ENCODE measurements at places on chromosomes 6 and 20. TPM values are rescaled to one million over a fixed set of nuclear protein-coding genes. Genes with fewer than 3 reads are reported as not detected.

DNA sequence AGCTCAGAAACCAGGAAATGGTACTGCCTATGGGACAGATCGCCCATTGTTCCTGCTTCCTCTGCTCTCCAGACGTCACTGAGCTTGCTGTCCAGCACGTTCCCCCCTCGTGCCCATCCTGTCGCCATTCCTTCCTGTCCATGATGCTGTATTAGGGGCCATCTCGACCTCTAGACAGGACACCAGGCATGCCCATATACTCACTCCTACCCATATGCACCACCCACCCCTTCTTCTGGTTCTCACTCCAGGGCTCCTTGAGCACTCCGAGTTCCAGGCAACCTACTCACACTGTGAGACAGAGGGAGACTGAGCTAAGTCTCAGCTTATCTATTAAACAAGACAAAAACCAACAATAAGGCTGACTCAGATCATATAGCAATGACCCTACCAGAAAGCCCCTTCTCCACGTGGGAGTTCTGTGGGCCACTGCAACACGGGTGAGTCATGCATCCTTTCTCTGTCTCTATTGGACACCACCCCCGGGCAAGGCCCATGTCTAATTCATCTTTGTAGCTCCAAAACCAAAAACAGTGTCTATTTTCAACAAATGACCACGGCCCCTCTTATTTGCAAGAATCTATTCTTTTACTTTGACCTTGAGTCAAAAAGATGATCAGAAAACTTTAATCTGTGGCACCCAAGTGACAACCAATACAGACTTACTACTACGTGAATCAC lies 65.7 kb downstream of the PSMG4 start:
- H3K4me1 ChIP-seq: peaks cover 34% of the 10 kb centered on the region
- H3K36me3 ChIP-seq: no peaks in the 10 kb centered on the region
- H3K27ac ChIP-seq: peak overlapping the region; percentile 61
- no peak overlapping the region for H3K4me3 ChIP-seq
- no peak for DNase-seq
- no peaks in the 10 kb centered on the region for H3K27me3 ChIP-seq

- no peak for DNase-seq
- no peak overlapping the region for H3K27ac ChIP-seq
- peaks cover 4% of the 10 kb centered on the region for H3K4me1 ChIP-seq
- no peaks in the 10 kb centered on the region for H3K27me3 ChIP-seq
- H3K36me3 ChIP-seq: no peaks in the 10 kb centered on the region
Observed at GRCh38 chr6:148313488-148313887, 29.1 kb upstream of the SASH1 start.

- no peaks in the 10 kb centered on the region for H3K4me1 ChIP-seq
- no peak overlapping the region for H3K27ac ChIP-seq
- no peak overlapping the region for H3K4me3 ChIP-seq
- no peak for DNase-seq
- no peaks in the 10 kb centered on the region for H3K36me3 ChIP-seq
Observed at GRCh38 chr6:11613858-11614257, 76.3 kb downstream of the TMEM170B start.

DNA sequence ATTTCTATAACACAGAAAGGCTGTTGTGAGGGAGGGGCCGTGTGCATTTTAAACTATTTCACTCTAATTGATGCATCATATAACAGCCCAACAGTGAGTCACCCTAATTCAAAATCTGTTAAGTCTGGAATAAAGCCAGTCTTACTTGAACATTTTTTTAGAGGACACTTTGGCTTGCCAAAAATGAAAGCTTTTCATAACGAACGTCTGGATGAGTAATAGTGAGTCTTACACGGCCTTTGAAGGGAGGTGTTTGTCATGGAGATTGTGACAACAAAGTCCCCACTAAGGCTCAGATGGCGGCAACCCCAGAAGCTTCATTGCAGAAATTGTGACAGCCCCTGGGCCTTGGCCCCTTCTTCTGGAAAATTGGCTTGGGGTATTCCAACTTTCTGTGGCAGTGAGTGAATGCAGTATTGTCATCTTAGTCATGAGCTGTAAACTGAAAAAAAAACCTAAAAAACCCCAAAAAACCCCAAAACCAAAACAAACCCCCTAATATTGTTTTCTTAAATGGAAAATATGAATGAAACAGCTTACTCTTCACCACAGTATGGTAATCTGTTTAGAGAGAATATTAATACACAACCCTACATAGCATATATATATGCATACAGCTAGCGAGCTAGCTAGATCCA lies 92.6 kb upstream of the CLDN20 start:
- H3K27me3 ChIP-seq: no peaks in the 10 kb centered on the region
- peak overlapping the region; percentile 12 for H3K27ac ChIP-seq
- peak; percentile 69 for DNase-seq
- H3K4me3 ChIP-seq: peak overlapping the region; percentile 23
- no peaks in the 10 kb centered on the region for H3K4me1 ChIP-seq

GRCh38 chr6:119352001-119352400 lies 2.4 kb upstream of the MAN1A1 start:
- H3K36me3 ChIP-seq: no peaks in the 10 kb centered on the region
- H3K27ac ChIP-seq: no peak overlapping the region
- H3K4me3 ChIP-seq: no peak overlapping the region
- H3K4me1 ChIP-seq: no peaks in the 10 kb centered on the region
- H3K27me3 ChIP-seq: peaks cover 22% of the 10 kb centered on the region
- no peak for DNase-seq

- no peaks in the 10 kb centered on the region for H3K4me1 ChIP-seq
- DNase-seq: no peak
Observed at GRCh38 chr6:138688580-138688979, 85.0 kb upstream of the CCDC28A start.

DNA sequence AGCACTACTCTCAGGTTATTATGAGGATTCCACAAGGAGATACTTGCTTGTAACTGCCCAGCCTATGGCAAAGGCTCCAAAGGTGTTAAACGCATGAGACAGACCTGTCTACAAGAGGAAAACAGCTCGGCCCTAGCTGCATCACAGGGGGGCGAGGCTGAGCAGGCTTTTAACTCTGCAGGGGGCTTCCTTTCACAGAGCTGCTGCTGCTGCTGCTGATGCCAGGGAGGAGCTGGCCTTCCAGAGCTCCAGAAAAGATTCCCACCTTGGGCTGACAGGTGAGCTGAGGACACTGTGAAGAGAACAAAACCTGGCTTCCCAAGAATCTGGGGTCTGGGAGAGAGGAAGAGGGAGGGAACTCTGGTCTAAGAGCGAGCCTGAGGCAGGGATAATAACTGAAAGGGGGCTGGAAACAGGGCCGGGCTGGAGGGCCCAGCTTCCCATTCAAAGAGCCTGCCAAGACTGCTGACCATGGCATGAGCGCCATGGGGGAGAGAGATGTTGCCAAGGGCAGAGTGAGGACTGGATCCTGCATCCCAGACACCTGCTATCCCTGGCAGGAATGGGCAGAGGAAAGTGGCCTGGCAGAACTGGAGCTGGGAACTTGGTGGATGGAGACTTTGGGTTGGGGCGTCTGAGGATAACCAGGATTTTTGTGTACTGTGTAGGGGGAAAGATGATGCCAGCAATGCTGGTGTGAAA lies 211.1 kb upstream of the LRFN2 start:
- no peaks in the 10 kb centered on the region for H3K36me3 ChIP-seq
- H3K27me3 ChIP-seq: no peaks in the 10 kb centered on the region
- DNase-seq: no peak

Gene CDSN
- polyA plus RNA-seq: not detected

Gene PHACTR3
- polyA plus RNA-seq: not detected

Gene SPATS1
- polyA plus RNA-seq: not detected

Measured in psoas muscle (tissue), 8 donors.